ENCODE measurements at places on chromosomes 6 and 20.

DNA sequence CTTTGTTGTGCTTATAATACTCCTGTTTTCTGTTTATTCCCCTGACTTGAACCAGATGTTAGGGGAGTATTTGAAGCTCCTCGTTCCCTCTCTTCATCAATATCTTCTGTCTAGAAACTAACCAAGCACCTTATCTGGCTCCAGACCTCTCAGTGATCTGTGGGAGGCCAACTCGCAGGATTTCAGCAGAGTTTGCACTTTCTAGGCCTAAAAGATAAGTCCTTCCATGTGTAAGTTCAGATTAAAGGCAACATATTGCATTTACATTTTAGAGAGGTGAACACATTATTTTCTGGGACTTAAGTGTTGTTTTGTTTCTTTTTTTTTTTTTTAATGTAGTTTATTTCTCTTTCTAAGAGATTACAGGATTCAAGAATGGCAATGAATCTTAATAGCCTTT, 139.4 kb upstream of the AKAP12 start:
- no peak for DNase-seq

DNA sequence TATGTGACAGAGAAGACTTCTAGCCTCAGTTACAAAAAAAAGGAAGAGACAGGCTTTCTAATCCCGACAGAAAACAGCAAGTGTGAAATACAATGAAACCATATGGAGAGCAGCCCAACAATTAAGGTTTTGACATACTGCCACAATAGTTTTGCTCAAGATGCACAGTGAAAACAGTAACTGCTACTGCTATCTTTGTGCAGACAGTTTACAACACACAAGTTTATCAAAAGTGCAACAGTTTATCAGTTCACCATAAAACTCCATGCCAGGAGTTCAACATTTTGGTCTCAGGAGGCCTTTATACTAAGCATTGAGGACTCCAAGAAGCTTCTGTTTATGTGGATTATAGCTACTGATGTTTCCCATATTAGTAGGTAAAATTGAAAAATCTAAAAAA, 37.6 kb downstream of the GOPC start:
- no peak for DNase-seq

GRCh38 chr20:57257701-57258453, 8.6 kb downstream of the BMP7 start:
- no peak for DNase-seq

DNA sequence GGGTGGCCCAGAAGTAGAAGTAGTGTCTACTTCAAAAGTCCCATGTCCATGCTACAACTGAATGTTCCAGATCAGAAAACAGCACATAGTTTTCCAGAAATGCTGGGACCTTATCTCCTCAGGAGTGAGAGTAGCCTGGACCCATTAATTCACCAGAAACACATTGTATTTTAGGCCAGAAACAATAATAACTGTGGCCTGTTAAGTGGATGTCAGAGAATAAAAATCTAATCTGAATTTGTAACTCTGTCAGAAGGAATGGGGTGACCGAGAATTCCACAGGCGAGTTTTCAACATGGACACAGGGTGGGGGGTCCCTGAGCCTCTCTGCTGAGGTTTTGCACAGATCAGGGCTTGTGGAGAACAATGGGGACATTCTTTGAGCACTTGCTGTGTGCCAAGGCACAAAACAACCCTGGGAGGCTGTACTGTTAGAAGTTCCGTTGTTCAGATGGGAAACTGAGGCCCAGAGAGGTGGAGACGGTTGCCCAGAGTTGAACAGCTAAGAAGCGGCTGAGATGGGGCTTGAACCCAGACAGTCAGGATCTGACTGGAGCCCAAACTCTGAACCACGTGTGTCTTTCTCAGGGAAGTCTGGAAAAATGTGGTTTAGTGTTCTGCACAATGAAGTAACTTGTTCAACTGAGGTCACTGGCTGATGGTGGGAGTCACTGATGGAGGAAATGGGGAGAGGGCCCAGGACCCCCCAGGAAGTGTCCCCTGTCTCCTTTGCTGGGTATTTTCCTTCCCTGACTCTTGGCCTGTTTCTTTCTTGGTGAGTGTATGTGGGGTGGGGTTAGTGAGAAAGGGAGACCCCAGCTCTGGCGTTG, 44.2 kb downstream of the SNAI1 start:
- no peak for DNase-seq

DNA sequence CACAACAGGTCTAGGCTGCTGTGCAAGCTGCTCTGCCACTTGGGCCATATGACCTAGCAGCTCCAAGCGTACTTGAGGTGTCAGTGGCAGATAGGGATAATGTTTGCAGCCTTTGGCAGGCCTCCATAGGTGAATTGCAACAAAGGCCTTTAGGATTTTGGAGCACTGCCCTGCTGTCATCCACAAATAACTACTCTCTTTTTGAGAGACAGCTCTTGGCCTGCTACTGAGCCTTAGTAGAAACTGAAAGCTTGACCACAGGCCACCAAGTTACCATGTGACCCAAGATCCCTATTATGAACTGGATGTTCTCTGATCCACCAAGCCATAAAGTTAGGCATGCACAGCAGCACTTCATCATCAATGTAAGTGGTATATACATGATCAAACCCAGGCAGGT, 29.9 kb downstream of the FBXO30 start:
- no peak for DNase-seq

Data from trophoblast cell (in vitro differentiated cells and primary cell).